ENCODE measurements at places on chromosomes 2 and 18.

GRCh38 chr2:110834134-110834827 is 101.9 kb downstream of the ACOXL start:
- DNase-seq = no peak

DNA sequence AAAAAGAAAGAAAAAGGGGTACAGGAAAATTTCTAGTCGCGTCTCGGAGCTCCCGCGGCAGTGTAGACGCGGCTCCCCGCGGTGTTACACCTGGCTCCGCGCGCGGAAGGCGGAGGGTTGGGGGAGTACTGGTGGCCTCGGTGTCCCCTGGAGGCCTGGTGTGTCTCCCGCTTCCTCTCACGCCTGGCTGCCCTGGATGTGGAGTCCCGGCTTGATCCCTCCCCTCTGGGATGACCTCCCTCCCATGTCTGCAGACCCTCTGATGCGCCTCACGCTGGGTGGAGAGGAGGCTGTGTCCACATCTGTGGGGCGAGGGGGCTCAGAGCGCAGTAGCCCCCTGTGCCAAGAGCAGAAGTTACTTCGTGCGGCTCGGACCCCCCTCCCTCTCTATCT is 1.2 kb downstream of the KIF5C start:
- peak; percentile 23 for DNase-seq

GRCh38 chr18:25167612-25168410 is 184.2 kb downstream of the ZNF521 start:
- DNase-seq = no peak

- peak; percentile 39 for DNase-seq
Observed at GRCh38 chr2:230410861-230411569, 5.0 kb upstream of the SP100 start.

DNA sequence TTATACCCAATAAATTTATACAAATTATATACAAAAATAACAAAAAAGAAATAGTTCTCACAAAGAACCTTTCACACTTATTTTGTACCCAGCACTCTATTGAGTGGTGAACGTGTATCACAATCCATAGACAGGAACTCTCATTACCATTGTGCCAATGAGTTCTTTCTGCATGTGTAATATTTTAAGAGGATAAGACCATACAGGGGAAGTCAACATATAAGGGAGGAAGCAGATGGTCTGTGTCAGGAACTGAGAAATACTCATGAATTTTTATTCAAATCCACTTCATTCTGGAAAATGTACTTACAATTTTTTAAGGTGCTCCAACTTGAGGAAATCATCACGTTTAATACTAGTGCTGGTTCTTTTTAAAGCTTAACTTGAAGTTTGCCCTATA is 27.1 kb upstream of the ELOA2 start:
- DNase-seq = no peak

DNA sequence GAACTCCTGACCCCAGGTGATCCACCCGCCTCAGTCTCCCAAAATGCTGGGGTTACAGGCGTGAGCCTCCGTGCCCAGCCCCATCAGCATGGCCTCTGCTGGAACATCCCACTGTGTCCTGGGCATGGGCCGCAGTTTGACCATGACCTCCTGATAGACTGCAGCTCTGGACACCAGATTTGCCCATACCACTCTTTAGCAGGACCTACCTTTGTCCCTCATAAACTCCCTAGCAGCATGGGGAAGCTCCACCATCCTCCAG is 92.6 kb downstream of the MYCN start:
- DNase-seq = no peak

DNA sequence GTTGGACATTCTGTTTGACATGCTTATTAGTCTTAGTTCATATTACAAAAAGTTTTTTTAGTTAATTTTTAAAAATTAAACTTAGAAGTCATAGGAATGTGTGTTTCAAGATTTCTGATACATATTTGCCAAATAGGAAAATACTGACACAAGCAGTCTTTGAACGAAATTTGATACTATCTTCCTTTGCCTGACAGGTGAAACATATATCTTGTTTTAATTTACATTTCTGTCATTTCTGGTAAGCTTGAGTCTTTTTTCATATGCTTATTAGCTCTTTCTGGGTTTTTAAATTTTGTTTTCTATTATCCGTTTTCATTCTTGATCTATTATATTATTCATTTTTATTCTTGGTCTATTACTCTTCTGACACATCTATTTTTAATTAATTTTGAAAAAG is 24.5 kb downstream of the ITGAV start:
- no peak for DNase-seq

- no peak for DNase-seq
Observed at GRCh38 chr2:22692746-22693145, 692.2 kb upstream of the KLHL29 start.

DNA sequence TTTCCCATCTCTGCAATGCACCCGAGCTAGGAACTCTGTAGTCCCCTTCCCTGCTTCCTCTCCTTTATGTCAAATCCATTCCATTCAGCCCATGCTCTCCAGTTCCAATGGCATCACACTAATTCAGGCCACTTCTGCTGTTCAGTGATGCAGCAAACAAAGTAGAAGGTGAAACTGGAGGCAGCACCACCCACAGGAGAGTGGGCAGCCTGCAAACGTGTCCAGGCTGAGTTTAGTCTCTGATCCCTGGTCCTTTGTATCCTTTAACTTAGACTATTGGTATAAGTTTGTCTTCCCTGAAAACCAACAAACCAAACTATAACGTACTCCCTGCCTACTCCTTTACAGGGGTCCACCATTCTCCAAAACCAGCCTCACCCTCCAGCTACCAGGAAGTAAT is 14.7 kb upstream of the KCTD1 start:
- no peak for DNase-seq

- DNase-seq = no peak
Observed at GRCh38 chr2:67891642-67892041, 171.2 kb downstream of the C1D start.

GRCh38 chr2:232662486-232663260 is 29.3 kb downstream of the EFHD1 start:
- no peak for DNase-seq

DNA sequence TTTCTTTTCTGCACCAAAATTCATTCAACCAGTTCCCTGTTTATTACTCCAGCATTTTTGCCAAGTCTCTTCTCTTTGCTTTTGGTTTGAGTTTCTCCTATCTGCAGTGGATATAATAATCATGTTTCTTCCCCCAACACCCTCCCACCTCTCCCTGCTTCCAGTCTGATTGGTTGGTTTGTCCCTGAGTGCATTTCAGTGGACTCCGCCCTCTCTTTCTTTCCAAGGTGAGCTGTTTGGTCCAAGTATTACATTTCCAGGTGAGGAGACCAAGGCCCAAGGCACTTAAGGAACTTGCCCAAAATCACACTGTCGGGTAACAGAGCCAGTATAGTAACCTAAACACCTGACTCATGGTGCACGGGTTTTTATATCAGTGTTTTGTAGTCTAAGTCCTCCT is 17.7 kb downstream of the MRO start:
- no peak for DNase-seq

GRCh38 chr18:37476182-37476581 is 89.4 kb downstream of the CELF4 start:
- peak; percentile 46 for DNase-seq

GRCh38 chr2:73285159-73285739 is 971 bp upstream of the FBXO41 start:
- no peak for DNase-seq

GRCh38 chr2:140863713-140864112 is 1267.1 kb downstream of the LRP1B start:
- no peak for DNase-seq

DNA sequence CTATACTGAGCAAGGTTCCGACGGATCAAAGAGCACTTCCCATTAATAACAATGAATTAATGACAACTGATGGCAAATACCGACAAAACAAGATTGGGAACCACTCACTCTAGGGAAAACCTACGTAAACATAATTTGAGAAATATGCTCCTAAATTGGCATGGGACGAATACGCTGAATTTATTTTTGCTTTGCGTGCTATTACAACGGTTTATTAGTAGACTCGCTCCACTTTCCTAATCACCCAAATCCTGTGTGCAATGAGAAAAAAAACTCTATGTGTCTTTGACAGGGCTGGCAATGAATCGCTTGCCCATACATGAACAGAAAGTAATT is 536 bp upstream of the SLC25A12 start:
- no peak for DNase-seq

- no peak for DNase-seq
Observed at GRCh38 chr18:64982414-64983055, 768.3 kb upstream of the CDH7 start.

- no peak for DNase-seq
Observed at GRCh38 chr2:226818930-226819329, 16.9 kb upstream of the RHBDD1 start.

DNA sequence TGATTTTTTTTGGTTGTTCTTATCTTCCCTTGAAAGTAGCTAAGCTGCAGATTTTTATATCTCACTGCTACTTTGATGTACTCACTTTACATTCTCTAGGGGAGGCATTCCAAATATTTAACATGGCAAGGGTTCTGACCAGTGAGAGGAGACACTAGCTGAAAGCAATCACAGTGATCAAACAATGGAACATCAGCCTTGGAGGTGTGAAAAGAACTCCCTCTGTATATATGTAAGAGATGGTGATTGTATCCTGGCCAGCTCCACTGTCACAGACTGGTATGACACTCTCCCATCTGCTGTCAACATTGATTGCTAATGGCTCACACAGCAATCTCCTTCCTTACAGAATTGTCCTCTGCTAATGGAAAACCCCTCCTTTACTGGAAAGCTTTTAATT is 291.7 kb upstream of the CDH19 start:
- no peak for DNase-seq

DNA sequence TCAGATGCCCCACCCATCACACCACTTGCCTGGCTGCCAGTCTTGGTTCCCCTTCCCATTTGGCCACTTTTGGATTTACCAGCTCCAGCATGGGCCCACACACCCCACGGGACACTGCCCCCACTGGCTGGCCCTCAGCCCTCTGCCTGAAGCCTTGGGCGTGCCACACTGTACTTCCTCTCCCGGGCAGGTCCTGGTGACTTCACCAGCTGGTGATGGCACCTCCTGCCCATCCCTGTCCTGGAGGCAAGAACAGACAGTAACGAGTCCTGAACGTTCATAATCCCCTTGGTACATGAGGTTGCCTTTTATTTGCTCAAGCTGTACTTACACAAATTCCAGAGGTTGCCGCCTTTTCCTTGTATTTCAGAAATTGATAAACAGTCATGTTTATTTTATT is 81.1 kb downstream of the TMEM17 start:
- no peak for DNase-seq

DNA sequence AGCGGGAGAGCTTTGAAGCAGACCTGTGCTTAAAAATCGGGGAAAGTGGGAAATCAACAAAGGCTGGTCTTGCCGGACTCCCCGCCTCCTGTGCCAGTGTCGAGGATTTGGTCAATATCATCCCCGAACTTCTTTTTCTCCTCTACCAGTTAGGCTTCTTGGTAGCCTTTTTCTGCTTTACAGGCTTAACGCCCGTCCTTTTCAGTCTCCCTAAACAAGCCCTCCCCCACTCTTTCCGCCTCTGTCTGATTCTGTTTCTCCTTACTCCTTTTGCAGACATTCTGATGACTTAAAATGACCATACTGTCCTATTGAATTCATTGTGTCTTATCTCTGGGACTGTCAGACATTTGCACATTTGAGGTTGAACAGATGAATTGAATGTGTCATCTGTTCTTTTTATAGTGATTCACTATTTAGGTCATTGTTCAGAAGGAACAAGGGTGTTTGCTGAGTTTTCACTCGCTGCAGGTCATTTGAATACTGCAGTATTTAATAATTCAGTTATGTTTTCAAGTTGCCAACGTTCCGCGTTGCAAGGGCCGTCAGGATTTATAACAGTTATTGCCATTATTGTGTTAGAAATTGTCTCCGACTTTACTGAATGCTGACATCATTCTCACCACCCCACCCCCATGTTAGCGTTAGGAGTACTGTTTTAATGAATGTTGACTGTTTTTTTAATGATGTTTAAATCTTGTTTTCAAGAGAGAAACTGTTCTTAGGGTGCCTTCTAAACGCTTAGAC is 1.1 kb downstream of the ITGAV start:
- no peak for DNase-seq

DNA sequence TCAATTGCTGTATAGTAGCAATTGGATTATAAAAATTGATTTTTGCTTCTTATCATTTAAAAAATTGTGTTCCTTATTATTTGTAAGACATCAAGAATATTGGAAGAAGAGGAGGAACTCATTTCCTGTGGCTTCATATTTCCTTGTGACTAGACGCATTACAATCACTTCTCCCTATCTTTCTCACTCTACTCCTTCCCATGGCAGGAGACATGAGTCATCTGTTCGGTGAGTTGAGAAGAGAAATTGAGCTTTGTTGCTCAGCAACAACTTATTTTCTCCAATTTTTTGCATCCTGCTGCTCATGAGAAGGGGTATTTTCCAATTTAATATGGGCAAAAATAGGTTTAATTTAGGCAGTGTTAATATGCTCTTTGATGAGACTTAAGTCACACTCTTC is 1783.9 kb downstream of the SUCLG1 start:
- no peak for DNase-seq

Measured in activated naive CD4-positive, alpha-beta T cell treated with anti-CD3 and anti-CD28 coated beads, Interleukin-2, amount 10 ng/mL, durations not matched to agents 7 days and 5 days (primary cell).